ENCODE measurements at places on chromosomes 1 and 21.
A peak's percentile ranks its signal among the peaks of the same experiment; 100 is the strongest.

DNA sequence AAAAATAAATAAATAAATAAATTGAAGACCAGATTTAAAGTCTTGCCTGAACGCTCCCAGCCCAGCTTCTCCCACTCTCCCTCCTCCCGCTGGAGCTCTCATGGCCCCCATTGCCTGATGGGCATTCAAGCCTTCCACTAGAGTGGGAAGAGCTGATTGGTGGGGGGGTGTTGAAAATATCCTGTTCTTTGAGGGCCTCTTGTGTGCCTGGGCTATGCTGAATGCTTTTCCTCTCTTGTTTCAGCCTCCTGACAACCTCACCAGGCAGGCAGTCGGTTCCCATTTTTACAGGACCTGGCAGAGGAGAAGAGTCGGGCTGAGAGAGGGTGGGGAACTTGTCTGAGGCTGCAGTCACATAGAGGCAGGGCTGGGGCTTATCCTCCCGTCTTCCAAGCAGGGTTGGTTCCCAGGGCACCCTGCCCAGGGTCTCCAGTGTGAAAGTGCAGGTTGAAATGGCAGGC lies 59.2 kb upstream of the SSBP3 start:
- DNase-seq, result peak; percentile 50

GRCh38 chr1:208189183-208189582 lies 55.0 kb downstream of the PLXNA2 start:
- DNase-seq, result no peak

GRCh38 chr1:107142140-107142542 lies 1.3 kb downstream of the NTNG1 start:
- peak; percentile 26 for DNase-seq

DNA sequence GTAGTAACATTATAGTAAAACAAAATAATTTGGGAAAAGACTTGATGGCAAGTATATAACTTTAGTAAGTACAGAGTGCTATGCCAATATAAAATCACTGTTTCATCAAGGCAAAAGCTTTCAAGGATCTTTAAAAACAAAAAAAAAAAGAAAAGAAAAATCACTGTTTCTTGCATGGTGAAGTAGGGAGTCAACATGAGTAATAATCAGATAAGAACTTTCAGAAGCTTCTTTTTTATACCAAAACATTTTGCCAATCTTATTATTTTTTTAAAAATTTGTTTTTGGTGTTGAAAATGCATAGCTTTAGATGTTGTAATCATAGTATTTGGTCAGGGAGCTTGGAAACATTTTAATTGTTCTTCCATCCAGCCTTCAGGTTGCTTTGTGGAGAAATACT lies 37.2 kb downstream of the CAMSAP2 start:
- DNase-seq, result no peak

GRCh38 chr1:96843196-96843595 lies 121.6 kb downstream of the PTBP2 start:
- peak; percentile 11 for DNase-seq

GRCh38 chr21:42379426-42380215 lies 13.3 kb upstream of the TFF1 start:
- DNase-seq, result peak; percentile 29

GRCh38 chr21:45724994-45725843 lies 81.7 kb downstream of the PCBP3 start:
- DNase-seq, result no peak

- DNase-seq, result no peak
These were observed 86.6 kb downstream of the SLC25A24 start for GRCh38 chr1:108113496-108113895.

DNA sequence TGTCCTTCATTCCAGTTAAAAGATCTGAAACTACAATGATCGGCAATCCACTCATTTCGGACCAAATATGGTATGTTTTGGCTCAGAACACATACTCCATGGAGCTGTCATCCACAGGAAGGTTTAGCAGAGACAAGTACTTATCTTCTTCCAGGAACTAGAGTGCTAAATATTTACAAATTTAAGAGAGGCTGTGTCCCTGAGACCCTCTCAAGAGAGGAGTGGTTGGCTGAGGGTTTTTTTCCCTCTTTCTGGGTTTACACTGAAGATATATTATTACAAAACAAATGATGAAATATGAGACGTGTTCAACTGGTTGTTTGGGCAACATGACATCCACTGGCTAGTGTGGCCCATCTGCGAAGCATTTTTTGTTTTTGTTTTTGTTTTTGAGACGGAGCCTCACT lies 25.9 kb upstream of the NID1 start:
- no peak for DNase-seq

- no peak for DNase-seq
These were observed 220.1 kb downstream of the SDCCAG8 start for GRCh38 chr1:243475966-243476365.

- no peak for DNase-seq
These were observed 45.9 kb upstream of the IPO9 start for GRCh38 chr1:201783058-201783457.

- no peak for DNase-seq
These were observed 42.6 kb downstream of the C1orf198 start for GRCh38 chr1:230825761-230826160.

- no peak for DNase-seq
These were observed 13.4 kb downstream of the OSCP1 start for GRCh38 chr1:36436821-36437220.

DNA sequence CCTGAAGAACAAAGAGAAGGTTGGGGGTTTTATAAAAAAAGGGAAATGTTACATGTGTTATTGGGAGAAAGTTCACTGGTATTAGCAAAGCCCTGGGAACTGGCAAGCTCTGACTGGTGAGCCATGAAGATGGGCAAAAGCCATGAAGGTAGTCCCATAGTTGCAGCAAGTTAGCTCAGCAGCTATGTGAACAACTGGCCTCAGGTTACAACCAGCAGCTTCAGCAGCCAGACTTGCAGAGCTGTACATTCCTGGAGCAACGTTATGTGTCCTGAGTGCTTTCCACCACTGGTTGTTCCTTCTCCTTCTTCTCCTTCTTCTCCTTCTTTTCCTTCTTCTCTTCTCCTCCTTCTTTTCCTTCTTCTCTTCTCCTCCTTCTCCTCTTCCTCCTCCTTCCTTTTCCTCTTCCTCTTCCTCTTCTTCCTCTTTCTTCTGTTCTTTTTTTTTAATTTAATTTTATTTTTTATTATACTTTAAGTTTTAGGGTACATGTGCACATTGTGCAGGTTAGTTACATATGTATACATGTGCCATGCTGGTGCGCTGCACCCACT lies 56.1 kb upstream of the TLR5 start:
- DNase-seq, result no peak

- DNase-seq, result no peak
These were observed 15.7 kb downstream of the IFNAR2 start for GRCh38 chr21:33245289-33245918.

Measured in Kasumi-1 (cell line).